ENCODE measurements at places on chromosomes 4 and X.

DNA sequence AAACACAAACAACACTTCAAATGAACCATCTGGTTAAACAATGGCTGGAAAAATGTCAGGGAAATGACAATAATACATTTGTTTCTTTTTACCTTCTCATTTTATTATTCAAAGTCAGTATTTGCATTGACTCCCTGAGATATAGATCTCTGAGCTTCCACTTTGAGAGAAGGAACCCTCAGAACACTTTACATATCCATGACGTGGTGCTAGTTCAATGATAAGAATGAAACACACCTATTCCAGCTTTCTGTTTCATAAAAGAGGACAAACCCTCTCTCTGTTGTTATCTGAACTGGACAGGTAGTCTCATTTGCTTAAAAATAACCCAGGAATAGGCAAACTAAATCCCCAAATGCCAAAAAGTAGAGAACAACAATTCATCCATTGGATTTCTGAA lies 65.3 kb upstream of the CCSER1 start:
- no peak for DNase-seq

DNA sequence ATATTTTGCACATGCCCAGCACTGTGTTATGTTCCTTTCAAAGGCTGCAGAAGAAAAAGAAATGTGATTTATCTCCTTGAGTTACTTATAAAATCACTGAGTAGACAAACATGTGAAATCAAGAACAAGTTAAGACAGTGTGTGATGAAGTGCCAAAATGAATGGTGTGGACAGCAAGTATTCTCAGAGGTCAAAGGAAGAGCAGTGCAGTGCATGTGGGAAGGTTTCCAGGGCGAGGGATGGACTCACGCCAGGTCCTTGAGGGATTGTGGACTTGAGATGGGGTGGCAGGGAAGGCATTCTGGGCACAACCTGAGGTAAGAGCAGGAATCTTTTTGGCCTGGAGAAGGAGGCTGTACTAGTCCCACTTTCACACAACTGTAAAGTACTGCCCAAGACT lies 115.5 kb downstream of the FNIP2 start:
- DNase-seq: no peak

- DNase-seq: no peak
Measured at GRCh38 chr4:77197831-77198230, 40.8 kb downstream of the CCNG2 start.

DNA sequence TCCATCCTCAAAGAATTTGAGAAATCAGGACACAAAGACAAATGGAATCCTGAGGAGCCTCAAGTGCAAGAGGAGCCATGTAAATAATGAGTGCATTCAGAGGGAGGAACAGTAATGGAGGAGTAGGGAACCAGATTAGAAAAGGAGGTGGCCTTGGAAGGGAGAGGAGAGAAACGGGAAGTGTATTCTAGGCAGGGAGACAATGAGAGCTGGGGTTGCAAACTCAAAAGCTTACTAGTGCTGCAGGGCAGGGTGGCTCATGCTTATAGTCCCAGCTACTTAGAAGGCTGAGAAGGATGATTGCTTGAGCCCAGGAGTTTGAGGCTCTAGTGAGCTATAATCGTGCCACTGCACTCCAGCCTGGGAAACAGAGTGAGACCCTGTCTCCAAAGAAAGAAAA lies 113.2 kb upstream of the LSM6 start:
- DNase-seq: no peak

DNA sequence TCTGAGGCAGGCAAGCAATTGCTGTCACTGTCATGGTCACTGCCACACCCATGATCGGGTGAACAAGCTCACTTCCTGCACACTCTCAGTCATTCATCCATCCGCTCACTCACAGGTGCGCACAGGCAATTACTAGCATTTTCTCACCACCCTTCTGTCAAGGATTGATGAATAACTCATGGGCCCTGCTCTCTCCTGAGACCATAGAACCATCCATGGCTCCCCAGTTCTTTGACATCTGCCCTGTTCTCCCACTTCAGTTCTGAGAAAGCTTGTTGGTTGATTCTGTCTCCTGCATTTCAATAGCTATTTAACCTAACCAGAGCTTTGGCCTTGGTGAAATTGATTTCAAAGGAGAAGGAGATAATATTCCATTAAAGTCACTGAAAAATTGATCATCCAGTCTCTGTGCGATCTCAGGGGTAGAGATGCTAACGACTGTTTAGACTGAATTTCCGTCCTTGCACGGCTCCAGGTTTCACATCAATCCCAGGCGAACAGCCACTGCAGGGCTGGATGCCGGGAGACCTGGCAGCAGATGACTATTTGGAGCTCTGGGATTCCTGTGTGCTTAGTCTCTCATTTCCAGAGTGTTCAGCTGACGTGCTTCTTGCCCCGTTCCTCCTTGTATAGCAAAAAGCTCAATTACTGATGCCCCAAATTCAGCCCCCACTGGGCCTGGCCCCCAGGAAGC lies 36.9 kb upstream of the ADRA2C start:
- no peak for DNase-seq
